ENCODE measurements at places on chromosomes 7 and 10.

DNA sequence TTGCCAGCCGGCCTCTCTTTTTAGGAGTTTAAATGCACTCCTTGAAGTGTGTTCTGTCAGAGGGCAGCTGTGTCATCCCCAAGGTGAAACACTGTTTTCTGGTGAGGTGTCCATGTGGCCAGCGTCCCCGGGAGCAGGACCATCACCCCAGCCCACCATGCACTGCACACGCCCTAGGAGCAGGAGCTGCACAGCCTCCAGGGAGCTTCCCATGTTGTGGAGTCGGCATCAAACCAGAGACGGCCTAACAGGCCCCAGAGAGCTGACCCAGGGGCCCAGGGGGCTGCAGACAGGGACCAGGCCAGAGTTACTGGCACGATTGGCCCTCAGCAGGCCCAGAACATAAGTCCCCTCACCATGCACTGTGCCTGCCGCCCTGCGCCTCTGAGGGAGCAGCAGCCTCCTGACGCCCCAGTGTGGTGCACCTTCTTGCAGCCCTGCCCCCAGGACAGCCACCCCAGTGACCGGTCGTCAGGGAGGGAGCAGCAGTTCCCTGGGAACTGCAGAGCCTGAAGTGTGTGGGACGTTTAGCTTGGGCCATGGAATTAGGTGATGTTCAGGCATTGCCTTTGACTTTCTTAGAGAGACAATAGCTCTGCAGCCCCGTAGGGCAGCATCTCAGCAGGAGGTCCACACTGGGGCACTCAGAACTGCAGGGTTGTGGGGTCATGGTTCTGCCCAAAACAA is 97.9 kb downstream of the NKX6-2 start:
- DNase-seq: no peak

DNA sequence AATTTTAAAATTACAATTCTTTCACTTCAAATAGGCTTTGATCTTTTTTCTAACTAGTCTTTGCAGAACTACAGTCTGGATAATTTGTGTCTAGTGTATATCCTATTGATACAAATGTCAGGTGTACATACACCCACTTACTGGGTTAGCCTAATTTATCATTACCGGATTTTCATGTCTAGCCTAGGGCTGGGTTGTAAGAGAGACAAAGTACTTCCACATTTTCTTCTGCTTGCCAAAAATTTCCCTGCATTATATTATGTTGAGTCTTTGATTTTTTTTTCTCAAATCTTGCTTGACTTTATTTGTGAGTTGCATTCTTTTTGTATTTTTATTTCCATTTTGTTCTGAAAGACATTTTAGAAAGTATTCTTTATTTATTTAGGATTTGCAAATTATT is 284.8 kb upstream of the FZD8 start:
- DNase-seq: no peak

DNA sequence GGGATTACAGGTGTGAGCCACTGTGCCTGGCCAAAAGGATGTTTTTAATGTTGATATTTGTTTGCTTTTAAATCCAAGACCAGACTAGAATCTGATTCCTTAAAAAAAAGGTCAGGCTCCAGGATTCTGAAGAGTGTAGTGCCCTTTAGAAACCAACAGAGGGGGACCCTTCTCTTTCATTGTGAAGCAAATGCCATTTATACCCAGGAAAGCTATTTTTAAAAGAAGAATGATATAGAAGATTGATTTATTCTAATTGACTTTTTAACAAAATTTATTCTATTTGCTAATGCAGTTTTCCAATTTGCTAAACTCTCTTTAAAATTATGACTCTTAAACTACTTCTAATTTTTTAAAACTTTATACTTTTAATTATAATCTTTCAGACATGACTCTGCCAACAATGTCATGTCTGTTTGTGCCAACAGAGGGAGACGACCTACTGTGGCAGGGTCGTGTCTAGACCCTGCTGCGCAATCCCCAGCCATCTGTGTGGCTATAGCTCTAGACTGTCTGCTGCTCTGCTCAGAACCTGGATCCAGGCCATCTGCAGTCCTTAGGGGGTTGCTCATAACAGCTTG is 201.0 kb upstream of the IMMP2L start:
- DNase-seq: no peak

- no peak for DNase-seq
These were observed 17.6 kb downstream of the PTN start for GRCh38 chr7:137325927-137326326.

- DNase-seq: no peak
These were observed 385.7 kb downstream of the TNS3 start for GRCh38 chr7:47196106-47196645.
